Lower lobe of right lung (tissue), 2 donors: ENCODE measurements at places on chromosomes 4 and X.

GRCh38 chrX:103845165-103845653, 13.2 kb upstream of the RAB9B start:
- DNase-seq = no peak

DNA sequence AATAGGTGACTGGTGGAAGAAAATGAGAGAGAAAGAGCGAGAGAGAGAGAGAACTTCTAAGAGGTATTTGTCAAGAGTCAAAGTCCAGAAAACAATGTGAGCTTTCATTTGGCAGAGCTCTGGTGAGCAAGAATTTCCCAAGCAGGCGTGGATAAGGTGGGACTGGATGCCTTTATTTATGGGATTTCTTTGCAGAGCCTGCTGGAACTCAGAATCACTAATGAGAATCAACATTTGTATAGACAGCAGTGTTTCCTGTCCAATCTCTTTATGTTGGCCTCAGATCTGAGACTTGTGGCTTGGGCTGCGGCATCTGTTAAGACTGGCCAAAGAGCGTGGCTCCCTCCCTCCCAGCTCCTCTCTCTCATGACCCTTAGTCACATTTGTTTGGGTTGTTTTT, 67.9 kb upstream of the TBL1X start:
- no peak for DNase-seq

- no peak for DNase-seq
These were observed 89.8 kb downstream of the CHIC2 start for GRCh38 chr4:53974561-53974960.

- DNase-seq = no peak
These were observed 13.5 kb downstream of the MSANTD1 start for GRCh38 chr4:3262208-3263052.

- DNase-seq = no peak
These were observed 500 bp downstream of the GAR1 start for GRCh38 chr4:109816082-109816442.

DNA sequence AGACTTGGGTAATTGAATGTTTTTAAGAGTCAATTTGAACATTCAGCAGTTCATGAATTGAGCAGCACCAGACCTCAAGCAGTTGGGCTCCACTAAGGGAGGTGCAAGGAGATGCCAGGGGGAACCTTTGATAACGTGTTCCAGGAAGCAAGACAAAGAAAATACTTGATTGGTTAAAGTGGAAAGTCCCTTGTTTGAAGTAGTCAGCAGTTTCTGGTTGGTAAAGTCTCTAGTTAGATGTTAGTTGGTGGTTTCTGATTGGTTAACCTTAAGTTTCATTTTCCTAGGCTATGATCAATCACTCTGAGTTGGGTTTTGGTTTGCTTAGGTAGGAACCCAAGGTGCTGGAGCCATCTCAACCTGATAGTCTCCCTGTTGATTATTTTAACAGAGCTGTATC, 4.0 kb downstream of the HERC6 start:
- DNase-seq = no peak

DNA sequence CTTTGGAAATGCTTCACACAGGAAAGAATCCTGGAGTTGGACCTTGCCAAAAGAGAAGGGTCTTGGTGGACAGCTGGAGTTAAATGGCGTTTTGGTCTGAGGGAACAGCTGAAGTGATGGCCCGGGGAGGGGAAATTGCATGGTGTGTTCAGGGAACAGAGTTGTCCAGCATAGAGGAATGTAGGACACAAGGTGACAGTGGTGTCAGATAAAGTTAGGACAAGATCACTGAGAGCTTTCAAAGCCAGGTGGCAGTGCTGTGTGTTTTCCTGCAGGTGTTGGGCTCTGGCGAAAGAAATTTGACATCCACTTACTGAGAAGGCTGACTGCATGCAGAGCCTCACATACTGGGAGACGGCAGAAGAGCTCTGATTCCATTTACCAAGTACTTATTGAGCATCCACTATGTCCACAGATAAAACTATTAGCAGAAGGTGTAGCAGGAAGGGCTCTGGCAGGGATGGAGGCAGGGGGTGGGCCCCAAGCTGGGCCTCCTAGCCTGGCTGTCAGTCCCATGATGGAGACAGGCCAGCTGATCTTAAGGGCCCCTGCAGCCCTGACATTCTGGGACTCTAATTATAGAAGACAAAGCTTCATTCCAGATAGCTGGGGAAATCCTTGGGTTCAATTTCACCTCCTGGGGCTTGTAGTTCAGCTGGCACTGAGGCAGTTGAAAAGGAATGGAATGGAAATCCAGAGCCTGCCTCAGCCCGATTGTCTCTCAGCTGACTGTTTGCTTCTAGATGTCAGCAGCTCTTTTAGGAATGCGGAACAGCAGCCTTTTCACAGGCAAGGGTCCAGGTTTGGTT, 150.2 kb upstream of the MAMLD1 start:
- no peak for DNase-seq

- DNase-seq = no peak
These were observed 1.5 kb downstream of the LRPAP1 start for GRCh38 chr4:3530663-3531254.

- no peak for DNase-seq
These were observed 1222.4 kb upstream of the PRKX start for GRCh38 chrX:4935846-4936245.

DNA sequence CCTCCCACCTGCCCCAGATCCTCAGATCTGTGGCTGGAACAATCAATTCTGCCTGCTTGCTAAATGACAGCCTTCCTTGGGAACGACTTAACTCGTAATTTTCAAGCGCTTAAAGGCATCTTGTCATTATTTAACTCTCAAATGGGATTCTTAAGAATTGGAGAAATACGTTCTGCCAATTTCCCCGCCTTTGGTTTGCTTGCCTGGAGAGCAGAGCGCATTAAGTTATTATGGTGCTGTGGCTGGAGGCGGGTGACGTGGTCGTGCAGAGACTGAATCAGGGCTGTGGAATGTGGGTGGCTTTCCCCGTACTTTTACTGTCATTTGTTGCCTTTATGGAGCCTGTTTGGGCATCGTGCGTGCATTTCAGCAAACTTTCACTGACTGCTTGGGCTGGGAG, 78.9 kb upstream of the PSAPL1 start:
- no peak for DNase-seq

DNA sequence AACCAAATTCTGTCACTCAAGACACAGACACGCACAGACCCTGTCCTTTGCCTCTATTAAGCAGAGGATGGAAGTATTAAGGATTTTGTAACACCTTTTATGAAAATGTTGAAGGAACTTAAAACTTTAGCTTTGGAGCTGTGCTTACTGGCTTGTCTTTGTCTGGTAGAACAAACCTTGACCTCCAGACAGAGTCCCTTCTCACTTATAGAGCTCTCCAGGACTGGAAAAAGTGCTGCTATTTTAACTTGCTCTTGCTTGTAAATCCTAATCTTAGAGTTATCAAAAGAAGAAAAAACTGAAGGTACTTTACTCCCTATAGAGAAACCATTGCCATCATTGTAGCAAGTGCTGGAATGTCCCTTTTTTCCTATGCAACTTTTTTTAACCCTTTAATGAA, 215.7 kb downstream of the GC start:
- DNase-seq = no peak

- DNase-seq = no peak
These were observed 47.5 kb upstream of the KLHL13 start for GRCh38 chrX:118164138-118164537.

DNA sequence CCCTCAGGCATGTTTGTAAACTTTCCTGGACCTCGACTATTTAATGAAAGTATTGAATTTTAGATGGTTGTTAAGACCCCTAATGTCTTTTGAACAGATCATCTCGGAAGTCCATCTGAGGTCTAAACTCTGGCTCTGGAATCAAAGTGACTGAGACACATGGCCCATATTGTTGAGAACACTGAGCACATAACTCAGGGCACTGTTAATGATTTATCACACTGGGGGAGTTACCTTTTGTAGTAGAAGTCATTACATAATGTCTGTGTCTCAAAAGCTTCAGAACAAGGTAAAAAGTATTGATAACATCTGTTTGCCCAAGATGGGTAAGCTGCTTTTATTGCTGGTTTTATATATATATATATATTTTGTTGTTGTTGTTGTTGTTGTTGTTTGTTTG, 103.4 kb upstream of the HS3ST1 start:
- DNase-seq = no peak

DNA sequence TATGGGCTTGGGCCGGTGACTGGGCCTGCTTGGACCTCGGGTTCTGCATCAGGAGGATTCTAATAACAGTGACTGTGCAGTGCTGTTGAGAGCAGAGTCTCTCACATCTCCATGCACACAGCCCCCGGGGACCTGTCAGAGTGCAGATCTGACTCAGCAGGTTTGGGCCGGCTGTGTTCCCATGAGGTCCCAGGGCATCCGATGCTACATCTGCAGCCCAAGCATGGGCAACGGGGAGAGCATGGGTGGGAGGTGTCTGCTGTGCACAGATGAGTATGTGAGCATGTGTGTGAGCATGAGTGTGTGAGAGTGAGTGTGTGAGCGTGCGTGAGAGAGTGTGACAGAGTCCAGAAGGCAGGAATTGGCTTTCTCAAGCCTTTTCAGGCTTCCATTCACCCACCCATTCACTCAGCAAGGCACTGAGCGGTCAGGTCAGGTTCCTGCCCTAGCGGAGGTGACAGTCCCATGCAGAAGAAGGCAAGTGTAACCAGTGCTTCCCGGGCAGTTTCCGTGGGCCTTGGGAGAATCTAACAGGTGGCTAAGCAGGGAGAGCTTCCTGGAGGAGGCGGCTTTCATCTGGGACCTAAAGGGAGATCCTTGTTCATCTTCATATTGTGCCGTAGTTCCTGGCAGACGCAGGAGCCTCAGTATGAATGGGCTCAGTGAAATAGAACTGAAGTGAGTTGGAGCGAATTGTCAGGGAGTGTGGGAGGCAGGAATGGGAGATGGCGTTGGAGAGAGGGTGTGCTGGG, 62.6 kb downstream of the SORCS2 start:
- no peak for DNase-seq
